ENCODE measurements at places on chromosomes 2 and 18.

DNA sequence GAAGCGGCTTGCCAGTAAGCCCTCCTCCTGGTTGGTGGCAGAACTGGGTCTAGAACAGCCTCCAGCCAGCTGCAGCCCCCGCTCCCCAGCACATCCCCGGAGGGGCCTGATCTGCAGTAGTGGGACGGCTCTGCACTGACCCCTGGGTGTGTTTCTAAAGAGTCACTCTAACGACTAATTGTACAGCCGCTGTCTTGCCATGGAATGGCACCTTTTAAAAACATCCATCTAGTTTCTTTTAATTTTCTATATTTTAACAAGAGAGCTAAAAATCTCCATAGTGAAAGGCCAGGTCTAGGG, 82.0 kb downstream of the MTCL1 start:
- DNase-seq: no peak

GRCh38 chr2:192254444-192254843, 59.7 kb upstream of the TMEFF2 start:
- DNase-seq: no peak

- DNase-seq: peak; percentile 18
Observed at GRCh38 chr2:21317131-21317530, 193.4 kb downstream of the TDRD15 start.

DNA sequence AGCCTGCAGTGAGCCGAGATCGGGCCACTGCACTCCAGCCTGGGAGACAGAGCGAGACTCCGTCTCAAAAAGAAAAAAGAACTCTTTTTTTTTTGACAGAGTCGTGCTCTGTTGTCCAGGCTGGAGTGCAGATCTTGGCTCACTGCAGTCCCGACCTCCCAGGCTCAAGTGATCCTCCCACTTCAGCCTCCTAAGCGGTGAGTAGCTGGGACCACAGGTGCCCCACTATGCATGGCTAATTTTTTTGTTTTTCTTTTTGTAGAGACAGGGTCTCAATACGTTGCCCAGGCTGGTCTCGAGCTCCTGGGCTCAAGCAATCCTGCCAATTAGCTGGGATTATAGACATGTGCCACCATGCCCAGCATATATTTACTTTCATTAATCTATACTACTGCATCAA, 12.5 kb upstream of the INO80D start:
- DNase-seq: no peak

DNA sequence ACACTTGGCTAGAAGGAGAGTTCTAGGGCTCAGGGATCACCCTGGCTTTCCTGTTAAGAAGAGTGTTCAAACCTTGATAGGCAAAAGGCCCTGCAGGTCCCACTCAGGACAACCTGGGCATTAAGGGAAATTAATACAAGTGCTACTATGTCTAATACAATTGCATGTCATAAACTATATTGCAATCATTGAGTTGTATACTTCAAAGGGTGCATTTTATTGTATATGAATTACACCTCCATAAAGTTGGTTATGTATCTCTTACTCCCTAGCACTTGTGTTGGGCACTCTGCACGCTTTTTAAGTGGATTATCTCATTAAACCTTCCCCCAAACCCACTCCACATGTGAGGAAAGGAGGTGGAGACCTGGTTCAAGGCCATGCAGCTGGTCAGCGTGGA, 172.1 kb upstream of the GLI2 start:
- no peak for DNase-seq

- no peak for DNase-seq
Observed at GRCh38 chr2:224171226-224171625, 132.1 kb upstream of the SERPINE2 start.

DNA sequence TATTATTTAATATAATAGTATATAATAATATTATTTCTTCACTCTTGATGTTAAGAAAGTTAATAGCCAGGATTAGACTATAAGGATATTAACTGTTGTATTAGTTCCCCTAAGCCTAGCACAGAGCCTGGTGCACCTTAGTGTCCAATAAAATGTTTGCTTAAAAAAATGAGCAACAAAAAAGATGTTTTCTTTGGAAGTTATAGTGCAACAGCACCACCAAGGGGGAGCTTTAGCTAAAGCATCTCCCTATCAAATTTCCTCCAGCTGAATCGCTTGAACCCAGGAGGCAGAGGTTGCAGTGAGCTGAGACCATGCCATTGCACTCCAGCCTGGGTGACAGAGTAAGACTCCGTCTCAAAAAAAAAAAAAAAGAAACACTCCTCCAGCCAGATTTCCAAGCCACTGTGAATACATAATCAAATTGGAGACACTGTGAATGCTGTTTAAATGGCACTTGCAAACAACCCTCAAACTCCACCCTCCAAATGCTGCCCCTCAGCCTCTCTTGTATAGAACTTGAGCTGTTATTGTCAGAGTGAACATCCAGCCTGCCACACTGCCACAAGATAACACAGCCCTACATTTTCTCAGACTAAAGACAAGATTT, 221.9 kb downstream of the DYM start:
- peak; percentile 48 for DNase-seq

Measured in astrocyte of the spinal cord (primary cell).